Peyer's patch (tissue), 4 donors: ENCODE measurements at places on chromosomes 7 and 10.

GRCh38 chr7:135801045-135801693 lies 52.6 kb upstream of the FAM180A start:
- DNase-seq, result no peak

GRCh38 chr10:28047061-28047460 lies 48.2 kb upstream of the ODAD2 start:
- no peak for DNase-seq

GRCh38 chr7:134766779-134767519 lies 12.5 kb upstream of the CALD1 start:
- DNase-seq, result peak; percentile 60

- DNase-seq, result no peak
Observed at GRCh38 chr10:59868696-59869593, 37.4 kb downstream of the CCDC6 start.

DNA sequence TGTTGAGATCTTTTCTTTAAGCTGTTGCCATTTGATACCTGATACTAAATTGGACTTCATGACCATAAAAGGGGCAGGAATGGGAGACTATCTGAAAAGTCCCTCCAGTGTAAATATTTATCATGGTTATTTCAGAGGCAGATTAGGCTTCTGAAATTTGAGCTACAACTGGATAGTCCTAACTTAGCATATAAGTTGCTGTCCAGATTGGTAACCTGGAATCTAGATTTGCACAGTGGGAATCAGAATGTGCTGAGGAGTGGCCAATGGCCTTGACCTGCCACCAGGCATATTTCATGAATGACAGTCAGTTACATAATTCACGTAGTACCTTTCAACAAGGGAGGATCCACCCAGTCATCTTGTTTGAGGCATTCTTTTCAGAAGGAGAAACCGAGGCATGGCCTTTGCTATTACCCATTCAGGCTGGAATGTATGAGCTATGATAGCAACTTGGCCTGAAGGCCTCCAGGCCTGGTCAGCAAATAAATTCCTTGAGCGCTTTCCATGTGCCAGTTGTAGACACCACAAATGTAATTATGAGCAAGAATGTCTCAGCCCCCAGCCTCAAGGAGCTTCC lies 80.0 kb downstream of the EEPD1 start:
- DNase-seq, result no peak

GRCh38 chr7:69114374-69114773 lies 483.9 kb upstream of the AUTS2 start:
- DNase-seq, result no peak

DNA sequence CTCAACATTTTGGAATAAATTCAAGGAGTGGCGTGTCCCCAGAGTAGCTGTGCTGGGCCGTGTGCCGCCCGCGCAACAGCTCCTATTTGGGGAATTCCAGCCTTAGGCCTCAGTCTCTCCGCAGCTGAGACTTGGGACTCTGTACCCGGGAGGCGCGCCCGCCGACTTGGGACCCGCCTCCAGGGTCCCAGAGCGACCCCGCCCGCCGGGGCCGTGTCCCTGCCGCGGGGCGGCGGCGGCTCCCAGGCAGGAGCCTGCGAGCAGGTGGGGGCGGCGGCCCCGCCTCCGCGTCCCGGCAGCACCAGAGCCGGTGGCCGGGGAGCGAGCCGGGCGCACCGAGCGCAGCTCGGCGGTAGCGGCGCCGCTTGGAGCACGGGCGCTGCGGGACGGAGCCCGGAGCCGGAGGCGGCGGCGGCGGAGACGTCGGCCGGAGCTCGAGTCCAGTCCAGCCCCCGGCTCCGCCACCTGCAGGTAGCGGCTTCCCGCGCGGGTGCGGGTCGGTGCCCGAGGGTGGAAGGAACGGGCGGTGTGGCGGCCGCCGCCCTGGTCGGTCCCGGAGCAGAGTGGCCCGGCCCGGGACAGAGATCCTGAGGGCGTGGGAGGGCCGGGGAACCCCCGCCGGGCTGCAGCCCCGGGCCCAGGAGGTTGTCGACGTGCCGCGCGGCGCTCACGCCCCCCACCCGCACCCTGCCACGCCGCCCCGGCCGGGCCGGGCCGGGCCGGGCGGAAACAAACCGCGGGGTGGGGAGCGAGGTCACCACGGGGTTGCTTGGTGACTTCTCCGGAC lies at the start of gene WIPF3:
Gene WIPF3, plus strand, starts transcription at position 301 of the 787 bp plus-strand sequence. CDS start 28,217 bp downstream, outside the sequence.
- peak; percentile 54 for DNase-seq

GRCh38 chr7:85749696-85750453 lies 563.0 kb upstream of the SEMA3D start:
- DNase-seq, result no peak

GRCh38 chr7:13153742-13154141 lies 466.3 kb downstream of the ARL4A start:
- DNase-seq, result no peak
